ENCODE measurements at places on chromosomes 11 and 22. TPM values are rescaled to one million over a fixed set of nuclear protein-coding genes. Genes with fewer than 3 reads are reported as not detected.

Gene JHY
- 7.0 TPM for total RNA-seq

Gene CAPN5
- total RNA-seq: 3.3 TPM

Gene ASPHD2
- total RNA-seq: 0.32 TPM

Gene DCHS1
- 12.6 TPM for total RNA-seq

Gene RIMBP3C
- total RNA-seq: not detected

Gene ENTHD1
- not detected for total RNA-seq

Gene LRRC56
- 0.38 TPM for total RNA-seq

Gene GRAP2
- total RNA-seq: 1.0 TPM

Gene NNMT
- 712 TPM for total RNA-seq

Gene PLAAT3
- 209 TPM for total RNA-seq

Gene DDI1
- total RNA-seq: not detected

Gene DSCAML1
- 2.5 TPM for total RNA-seq

Gene TEAD1
- total RNA-seq: 86.9 TPM

Gene SMIM38
- total RNA-seq: 0.96 TPM

Gene SLC22A9
- not detected for total RNA-seq

Gene HBD
- total RNA-seq: 3.2 TPM

- DNase-seq: no peak
Observed at GRCh38 chr11:95565724-95566141, 223.8 kb downstream of the FAM76B start.

DNA sequence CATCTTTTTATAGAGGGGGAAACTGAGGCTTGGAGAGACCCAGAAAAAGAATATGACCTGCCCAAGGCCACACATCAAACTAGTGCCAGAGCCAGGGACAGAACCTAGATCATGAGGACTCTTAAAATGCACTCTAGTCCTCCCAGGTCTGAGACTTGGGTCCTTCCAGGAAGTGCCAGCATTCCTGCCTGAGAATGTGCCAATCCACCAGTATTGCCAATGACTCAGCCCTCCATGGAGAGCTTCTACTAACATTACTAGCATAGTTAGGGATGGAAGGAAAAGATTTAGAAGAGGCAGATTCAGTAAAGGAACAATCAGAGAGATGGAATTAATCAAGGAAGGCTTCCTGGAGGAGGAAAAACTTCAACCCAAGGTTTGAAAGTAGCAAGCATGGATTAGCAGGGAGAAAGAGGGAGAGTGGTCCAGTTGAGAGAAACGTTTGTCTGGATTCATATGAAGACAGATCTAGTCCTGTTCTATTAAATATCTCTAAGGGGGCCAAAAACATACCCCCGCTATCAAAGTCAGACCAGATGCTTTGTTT, 20.1 kb upstream of the SMIM35 start:
- no peak for DNase-seq

- DNase-seq: no peak
Observed at GRCh38 chr11:128232588-128232987, 354.8 kb downstream of the ETS1 start.

- DNase-seq: no peak
Observed at GRCh38 chr11:6576471-6577373, 26.7 kb downstream of the RRP8 start.

GRCh38 chr11:104152941-104153505, 10.9 kb downstream of the PDGFD start:
- no peak for DNase-seq

DNA sequence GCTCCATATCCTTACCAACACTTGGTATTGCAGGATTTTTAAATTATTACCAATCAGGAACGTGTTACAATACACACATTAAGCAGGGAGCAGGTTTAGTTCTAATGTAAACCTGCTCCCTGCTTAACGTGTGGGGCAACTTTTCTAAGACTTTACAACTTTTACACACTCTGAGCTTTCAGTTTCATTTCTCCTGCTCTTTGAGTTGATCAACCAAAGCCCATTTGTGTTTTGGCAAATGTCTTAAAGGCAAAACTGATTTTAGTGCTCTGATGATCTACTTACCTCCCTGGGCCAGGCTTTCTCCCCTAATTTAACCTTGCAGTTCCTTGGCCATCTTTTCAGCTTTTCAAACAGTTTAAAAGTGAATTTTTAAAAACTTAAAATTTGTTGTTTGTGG, 70.9 kb downstream of the ZBTB44 start:
- no peak for DNase-seq

DNA sequence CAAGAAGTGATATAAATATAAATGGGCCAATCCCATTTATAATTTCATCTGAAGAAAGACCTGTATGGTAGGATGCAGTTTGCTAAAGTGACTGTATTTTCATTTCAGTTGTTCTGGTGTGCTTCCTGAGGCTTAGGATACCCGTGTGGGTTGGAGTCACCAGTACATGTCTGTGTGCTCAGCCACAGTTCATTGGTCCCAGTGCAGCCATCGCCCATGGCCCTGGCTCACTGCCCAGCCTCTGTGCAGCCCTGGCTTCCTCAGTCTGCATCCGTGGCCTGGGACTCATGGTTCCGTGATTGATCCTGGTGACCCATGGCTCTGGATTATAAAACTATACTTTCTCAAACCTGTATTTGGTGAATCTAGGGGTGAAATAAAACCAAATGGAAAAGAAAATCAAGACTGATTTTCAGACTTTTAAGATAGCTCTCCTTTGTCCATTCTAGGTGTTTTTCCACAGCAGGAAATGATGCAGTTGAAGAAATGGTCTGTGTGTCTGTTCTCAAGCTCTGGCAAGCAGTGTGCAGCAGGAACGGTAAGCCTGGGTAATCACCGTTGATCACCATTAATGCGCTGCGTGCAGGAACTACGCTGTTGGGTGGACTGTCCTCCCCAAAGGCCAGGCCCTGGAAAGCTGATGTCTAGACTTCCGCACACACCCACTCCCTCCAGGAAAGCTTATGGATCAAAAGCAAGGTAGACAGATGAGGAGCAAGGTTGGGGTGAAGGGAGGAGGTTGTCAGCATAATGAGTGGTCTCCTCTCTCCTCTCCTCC, 27.2 kb downstream of the TTC12 start:
- no peak for DNase-seq

- DNase-seq: no peak
Observed at GRCh38 chr11:117193130-117194020, 5.8 kb upstream of the TAGLN start.

DNA sequence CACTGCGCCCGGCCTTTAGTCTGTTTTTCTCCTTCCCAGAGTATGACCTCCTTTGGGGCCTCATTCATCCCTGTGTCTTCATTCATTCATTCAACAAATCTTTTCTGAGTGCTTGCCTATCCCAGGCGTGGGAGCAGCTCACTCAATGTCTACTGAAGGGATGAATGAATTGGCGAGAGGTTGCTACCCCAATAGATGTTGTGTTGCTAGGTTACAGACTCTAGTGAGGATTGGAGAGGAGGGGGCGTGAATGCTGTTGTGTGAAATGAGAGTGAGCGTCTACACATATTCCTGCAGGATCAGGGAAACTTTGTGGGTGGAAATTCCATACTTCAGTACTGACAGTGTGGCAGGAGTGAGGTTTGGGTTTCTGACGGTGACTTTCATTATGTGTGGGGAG, 55.5 kb upstream of the EP300 start:
- no peak for DNase-seq

DNA sequence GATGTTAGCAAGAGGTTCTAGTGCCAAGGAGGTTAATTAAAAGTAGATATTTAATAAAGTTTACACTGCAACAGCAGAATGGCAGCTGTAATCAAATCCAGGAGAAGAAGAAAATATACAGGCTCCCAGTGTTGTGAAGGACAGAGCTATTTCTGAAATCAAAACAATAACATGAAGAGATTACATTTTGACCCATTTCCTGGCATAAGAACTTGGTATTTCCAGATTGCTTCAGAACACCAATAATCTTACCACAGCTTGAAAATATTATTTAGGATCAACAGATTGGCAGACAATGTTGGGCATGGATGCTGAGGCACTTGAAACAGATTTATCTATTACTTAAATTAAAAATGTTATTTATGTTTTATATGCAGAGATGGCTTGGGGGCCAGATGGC, 692.5 kb downstream of the KCNA4 start:
- DNase-seq: no peak

DNA sequence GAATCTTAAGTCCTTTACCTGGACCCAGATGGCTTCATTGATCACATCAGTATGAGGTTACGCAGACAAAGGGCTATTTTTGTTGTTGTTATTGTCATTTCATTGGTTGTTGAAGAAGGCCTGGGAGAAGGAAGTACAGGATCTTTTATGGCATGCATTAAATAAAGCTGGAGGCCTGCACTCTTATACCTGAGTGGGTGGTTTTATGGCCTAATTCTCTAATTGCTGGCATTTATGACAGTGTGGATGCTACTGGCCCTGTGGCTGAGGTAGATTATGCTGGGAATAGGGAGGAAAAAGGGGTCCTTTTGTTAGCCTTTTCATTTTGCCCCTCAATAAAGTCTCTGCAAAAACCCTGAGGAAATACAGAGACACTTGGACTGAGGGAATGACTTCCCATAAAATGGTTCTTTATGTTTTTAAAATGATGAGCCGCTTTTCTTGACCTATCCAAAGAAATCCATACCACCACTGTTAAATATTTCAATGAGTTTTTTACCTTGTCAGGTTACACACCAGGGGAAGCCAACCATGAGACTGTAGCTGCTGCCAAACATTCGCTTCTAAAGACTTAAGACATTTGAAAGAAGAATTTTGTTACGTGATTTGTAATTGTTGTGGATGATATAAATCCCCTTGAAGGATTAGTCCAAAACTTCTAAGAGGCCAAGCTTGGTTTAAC, 6.8 kb downstream of the KMT2A start:
- no peak for DNase-seq

- no peak for DNase-seq
Observed at GRCh38 chr22:23062616-23063538, 7.4 kb upstream of the GNAZ start.

DNA sequence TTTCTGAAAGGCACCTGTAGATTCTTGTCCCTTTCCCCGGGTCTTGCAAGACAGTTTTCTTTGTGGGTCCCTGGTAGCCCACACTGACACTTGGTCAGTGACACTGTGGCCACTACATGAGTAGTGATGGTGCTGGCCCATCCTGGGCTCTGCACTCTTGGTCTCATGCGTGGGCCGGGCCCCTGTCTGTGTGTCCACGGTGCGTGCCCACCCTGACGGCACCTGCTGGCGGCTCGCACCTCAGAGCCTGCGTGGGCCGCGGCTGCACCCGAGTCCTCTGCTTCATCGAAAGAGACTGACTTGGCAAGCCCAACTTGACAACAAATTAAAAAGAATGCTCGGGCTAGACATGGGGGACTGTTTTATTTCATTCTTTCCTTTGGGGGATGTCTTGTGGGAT, 37.5 kb downstream of the ADAMTS15 start:
- DNase-seq: no peak

GRCh38 chr11:128776424-128777284, 82.8 kb downstream of the FLI1 start:
- no peak for DNase-seq

DNA sequence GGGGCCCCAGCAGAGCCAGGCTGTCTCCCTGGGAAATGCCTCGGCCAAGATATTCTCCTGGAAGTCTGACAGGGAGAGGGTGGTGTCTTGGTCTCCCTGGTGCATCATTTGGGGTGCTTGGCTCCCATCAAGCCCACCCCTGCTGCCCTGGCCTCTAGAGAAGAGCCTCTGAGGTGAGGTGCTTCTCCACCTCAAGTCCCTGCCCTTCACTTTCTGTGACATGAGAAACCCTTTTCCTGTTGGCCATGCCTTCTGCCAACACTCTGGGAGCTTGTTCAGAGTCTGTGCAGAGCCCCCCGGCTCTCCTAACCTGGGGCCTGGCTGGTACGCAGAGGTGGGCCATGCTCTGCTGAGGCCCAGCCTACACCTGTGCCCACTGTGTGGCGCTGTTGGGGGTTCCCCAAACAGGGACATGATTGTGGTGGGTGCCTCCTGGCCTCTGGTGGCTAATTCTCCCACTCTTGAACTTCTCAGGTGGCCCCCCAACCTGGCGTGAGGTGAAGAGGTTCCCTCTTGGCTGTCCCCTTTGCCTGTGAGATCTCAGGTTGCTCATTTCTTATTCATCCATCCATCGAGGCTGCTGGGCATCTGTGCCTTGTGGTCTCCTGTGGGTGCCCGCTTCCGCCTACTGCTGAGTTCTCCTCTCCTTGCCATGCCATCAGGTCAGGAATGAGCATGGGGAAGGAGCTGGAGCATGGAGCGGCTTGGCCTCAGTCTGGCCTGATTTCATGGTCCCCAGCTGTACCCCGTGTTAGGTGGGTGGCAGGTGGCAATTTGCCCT, 19.2 kb upstream of the DGCR8 start:
- DNase-seq: no peak

GRCh38 chr22:36948273-36949225, 35.1 kb downstream of the CSF2RB start:
- DNase-seq: no peak

- no peak for DNase-seq
Observed at GRCh38 chr22:42342426-42343120, 72.1 kb upstream of the TCF20 start.

- DNase-seq: no peak
Observed at GRCh38 chr11:98194611-98195010, 826.1 kb upstream of the CNTN5 start.

- no peak for DNase-seq
Observed at GRCh38 chr11:115705200-115705599, 201.0 kb upstream of the CADM1 start.

DNA sequence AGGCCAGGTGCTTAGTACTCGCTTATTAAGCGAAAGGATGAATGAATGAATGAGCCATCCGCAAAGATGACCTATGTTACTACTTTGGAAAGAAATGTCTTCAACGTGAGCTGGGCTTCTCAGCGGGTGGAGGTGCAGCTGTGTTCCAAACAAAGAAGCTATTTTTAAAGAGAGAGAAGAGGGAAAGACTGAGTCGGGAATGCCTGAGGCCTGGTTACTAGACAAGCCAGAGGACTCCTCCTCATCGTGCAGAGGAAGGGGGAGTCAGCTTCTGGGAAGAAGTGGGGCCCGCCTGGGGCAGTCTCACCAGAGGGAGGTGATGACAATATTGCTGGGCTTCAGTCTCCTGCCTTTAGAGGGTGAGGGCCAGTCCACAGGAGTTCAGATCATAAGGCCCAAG, 30.4 kb upstream of the CD5 start:
- DNase-seq: no peak

GRCh38 chr11:124747406-124748099, 4.5 kb downstream of the VSIG2 start:
- no peak for DNase-seq

- DNase-seq: no peak
Observed at GRCh38 chr11:77403211-77403610, 70.7 kb downstream of the PAK1 start.

- DNase-seq: no peak
Observed at GRCh38 chr22:29635734-29636357, 32.4 kb downstream of the NF2 start.

- peak; percentile 48 for DNase-seq
Observed at GRCh38 chr11:128859563-128860441, 7.3 kb downstream of the KCNJ1 start.

DNA sequence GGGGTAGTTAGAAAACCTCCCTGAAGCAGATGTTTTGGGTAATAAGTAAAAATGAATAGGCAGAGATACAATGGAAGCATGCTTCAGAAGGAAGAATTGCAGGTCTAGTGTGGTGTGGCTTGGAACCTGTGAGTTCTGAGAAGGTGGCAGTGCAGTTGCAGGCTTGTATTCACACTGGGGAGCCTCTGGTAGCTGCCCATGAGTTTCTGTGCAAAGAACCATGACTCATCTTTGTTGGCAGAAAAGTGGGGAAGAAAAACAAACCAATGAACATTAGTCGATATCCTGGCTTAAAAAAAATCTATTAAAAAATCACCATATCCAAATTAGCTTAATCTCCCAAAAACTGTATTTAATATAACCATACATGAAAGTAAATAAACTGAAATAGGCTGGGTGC, 232.6 kb downstream of the FAT3 start:
- DNase-seq: no peak

All from omental fat pad (tissue), 4 donors.